RPMI7951 (cell line): ENCODE measurements at places on chromosomes 5 and 9.

- no peak for DNase-seq
Observed at GRCh38 chr5:12250454-12250853, 346.2 kb upstream of the CTNND2 start.

- no peak for DNase-seq
Observed at GRCh38 chr5:140083120-140083519, 30.8 kb upstream of the PURA start.

DNA sequence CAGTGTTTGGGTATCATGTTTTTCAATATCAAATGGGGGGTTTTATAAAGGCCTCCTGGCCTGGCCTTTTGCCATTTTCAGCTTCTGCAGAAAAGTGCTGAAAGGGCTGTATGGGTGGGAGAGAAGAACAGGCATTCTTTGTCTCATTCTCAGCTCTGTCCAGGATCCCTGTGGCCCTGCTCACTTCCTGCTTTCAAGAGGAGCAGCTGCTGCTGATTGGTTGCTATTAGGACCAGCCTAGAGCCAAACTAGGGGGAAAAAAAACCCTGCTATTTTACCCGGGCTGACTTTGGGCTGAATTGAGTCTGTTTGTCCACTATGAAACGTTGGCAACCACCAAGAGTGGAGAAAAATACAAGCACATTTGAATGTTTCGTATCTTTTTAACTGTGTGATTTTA is 117.1 kb downstream of the CMYA5 start:
- DNase-seq: peak; percentile 40

DNA sequence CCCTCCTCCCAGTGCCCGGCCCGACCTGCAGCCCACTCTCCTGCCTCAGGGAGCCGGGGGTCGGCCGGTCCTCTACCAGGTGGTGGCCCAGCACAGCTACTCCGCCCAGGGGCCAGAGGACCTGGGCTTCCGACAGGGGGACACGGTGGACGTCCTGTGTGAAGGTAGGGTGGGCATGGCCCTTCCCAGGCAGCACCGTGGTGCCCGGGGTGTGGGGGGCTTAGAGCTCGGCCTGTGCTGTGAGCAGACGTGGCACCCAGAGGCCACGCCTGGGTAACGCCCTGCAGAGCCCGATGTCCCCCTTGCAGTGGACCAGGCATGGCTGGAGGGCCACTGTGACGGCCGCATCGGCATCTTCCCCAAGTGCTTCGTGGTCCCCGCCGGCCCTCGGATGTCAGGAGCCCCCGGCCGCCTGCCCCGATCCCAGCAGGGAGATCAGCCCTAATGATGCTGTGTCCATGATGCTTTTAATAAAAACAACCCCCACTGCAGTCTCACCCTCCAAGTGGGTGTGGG is 7.2 kb downstream of the ENTPD8 start:
- DNase-seq: no peak

DNA sequence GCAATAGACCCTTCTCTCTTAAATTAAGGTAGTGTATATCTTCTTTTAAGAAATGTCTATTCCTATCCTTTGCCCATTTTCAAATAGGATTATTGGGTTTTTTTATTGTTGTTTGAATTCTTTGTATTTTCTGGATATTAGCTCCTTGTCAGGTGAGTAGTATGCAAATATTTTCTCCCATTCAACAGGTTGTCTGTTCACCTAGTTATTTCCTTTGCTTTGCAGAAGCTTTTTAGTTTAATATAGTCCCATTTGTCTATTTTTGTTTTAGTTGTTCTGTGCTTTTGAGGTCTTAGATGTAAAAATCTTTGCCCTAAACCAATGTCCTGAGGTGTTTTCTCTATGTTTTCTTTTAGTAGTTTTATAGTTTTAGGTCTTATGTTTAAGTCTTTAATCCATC is 104.7 kb downstream of the CWC27 start:
- DNase-seq: no peak

DNA sequence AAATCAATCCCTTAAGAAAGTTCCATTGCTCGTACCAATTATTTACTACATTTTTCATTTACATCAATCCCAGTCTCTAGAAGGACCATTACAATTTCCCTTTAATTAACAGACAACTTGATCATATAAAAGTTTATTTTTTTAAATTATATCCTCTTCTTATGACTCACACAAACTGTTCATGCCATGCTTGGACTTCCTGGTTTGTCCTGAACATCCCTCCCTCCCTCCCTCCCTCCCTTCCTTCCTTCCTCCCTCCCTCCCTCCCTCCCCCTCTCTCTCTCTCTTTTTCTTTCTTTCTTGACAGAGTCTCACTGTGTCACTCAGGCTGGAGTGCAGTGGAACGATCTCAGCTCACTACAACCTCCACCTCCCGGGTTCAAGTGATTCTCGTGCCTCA is 11.6 kb upstream of the CLTB start:
- peak; percentile 46 for DNase-seq

DNA sequence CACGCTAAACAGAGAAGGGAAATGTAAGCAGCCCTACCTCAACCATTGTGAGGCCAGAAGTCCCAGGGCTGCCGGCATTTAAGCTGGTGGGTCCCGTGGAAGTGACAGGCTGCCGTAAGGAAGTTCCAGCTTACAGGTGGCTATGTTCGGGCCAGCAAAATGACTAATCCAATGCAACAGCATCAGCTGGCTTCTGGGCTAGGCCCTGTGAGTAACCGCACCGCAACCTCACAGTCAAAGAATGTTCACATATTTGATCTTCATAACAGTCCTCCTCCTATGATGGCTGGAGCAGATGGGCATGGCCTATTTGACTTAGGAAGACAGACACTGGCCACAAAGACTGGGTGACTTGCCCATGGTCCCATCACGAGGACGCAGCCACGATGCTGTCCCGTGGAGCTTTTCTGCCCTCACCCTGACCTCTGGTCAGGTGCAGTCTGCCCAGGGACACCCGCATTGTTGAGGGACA is 88.2 kb downstream of the LIFR start:
- DNase-seq: peak; percentile 91

DNA sequence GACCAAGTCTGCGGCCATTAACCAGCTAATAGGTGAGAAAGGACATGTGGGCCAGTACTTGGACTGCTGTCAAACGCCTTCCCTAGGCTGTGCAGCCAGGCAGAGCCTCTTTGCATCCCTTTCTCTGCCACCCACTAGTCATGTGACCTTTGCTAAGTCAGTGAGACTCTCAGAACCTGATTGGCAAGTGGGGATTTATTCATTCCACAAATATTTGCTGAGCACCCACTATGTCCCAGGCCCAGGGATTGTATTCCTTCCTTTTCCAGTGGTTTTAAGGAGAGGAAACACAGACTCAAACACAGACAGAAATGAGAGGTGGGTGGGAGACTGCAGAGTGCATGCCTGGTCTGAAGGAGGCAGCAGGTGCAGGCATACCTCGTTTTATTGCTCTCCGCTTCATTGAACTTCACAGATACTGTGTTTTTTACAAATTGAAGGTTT is 71.6 kb upstream of the GALNT10 start:
- peak; percentile 10 for DNase-seq

GRCh38 chr5:55763746-55764420 is 26.0 kb downstream of the DDX4 start:
- no peak for DNase-seq

DNA sequence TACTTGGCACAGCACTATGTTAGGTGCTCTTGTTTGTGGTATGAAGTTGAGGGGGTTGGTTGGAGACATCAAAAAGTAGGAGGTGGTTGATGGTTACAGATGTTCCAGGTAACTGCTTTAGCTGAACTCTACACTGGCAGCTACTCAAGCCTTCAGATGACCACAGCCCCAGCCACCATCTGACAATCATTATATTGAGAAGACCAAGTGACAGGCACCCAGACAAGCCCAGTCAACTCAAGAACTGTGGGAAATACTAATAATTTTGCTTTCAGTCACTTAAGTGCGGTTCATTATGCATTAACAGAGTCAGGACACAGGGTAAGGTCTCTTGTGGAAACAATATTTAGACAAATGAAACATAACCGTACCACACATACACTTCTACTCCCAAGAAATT is 38.9 kb upstream of the SLIT3 start:
- DNase-seq: no peak

GRCh38 chr5:72295539-72295938 is 24.5 kb downstream of the MRPS27 start:
- DNase-seq: no peak

DNA sequence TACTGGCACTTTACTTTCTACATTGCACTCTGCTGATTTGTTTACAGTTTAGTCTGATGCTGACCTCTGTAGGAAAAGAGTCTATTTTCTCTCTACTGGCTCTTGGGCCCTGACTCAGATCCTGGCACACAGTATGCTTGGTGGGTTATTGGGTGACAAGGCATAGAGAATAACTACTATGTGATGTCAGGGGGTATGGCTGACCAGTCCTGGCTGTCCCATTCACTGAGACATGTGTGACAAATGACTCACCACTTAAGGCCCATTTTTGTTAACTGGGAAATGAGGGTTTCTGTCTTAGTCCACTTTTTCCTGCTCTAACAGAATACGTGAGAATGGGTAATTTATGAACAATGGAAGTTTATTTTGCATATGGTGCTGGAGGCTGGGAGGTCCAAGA is 66.4 kb downstream of the DAPK1 start:
- DNase-seq: peak; percentile 41

- no peak for DNase-seq
Observed at GRCh38 chr5:115435065-115435777, 109.4 kb downstream of the FEM1C start.

GRCh38 chr5:72852356-72852755 is 35.9 kb downstream of the TNPO1 start:
- no peak for DNase-seq

DNA sequence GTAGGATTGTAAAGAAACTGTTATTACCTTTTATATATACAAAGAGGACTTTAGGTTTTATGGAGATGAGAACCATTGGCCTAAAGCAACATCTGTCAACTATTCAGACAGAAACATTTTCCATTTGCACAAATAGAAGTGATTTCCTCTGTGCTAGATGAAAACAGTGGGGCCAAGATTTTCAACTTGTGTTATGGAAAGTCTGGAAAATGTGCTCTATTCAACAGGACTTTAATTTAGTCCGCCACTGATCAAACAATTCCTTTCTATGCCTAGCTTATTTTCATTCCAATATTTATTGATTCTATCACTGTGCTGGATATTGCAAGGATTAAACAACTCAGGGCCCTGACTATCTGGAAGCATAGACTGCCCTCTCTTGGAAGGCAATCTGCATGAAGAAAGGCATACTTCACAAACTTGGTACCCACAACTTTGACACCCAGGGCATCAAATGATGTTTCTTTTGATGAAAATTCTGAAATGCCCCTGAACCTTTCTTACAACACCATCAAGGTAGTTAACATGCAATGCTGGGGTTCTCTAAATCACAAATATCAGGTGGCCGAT is 126.6 kb upstream of the HMHB1 start:
- DNase-seq: no peak

GRCh38 chr5:107610798-107611197 is 59.9 kb downstream of the EFNA5 start:
- no peak for DNase-seq

- peak; percentile 15 for DNase-seq
Observed at GRCh38 chr9:37693260-37693659, 42.5 kb downstream of the FRMPD1 start.

DNA sequence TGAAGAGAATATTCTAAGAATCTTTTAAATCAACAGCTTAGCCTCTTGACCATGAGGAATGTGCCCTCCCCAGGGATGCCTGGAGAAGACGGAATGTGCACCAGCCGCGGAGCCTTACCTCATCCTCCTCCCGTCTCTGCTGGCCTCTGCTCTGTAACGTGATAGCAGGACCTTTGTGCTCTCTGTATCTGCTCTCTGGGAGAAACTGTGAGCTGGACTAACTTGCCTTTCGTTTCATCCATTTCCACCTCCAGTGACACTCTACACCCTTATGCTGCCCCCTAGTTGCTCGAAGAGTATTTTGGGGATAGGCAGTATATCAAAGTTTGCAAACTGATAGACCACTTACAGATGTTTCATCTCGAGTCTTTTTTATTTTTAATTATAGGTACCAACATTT is 141.4 kb downstream of the NPR3 start:
- peak; percentile 39 for DNase-seq

GRCh38 chr5:93054424-93055163 is 526.4 kb downstream of the NR2F1-AS1 start:
- DNase-seq: no peak

DNA sequence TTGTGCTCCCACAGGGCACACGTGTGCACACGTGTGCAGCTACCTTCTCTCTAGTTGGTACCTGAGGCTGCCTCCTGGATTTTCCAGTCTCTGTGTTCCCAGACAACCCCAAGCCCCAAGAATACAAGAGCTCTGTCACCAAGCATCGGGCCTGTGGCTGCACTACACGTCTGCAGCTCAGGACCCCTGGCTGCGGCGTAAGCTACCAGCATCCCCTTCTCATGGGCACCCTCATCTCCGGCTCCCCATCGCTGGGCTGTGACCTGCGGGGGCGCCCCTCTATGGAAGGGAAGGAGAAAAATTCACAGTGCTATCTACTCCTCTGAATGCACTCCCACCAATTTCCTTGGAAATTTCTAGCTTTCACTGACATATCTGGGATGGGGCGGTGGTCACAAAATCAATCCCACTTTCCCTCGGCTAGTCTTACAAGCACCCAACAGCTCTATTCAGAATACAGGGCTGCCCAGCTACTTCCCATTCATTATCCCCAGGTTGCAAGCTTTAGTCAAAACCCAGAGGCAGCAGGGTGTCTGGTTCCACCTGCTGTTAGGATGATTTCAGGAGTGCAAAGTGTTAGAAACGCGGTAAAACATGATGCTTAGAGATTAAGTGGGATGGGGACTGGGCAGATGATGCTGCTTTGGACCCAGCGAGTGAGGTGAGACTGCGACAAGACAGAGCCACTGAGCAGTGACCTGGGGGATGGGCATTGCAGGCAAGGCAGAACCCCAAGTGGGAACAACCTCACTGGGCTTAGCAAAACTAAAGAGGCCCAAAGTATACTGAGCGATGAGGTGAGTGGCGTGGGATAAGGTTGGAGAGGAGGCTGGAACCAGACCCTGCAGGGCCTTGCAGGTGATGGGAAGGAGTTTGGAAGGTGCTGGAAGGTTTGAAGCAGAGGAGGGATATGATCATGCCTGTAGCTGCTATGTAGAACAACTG is 121.7 kb downstream of the KCNIP1 start:
- no peak for DNase-seq

DNA sequence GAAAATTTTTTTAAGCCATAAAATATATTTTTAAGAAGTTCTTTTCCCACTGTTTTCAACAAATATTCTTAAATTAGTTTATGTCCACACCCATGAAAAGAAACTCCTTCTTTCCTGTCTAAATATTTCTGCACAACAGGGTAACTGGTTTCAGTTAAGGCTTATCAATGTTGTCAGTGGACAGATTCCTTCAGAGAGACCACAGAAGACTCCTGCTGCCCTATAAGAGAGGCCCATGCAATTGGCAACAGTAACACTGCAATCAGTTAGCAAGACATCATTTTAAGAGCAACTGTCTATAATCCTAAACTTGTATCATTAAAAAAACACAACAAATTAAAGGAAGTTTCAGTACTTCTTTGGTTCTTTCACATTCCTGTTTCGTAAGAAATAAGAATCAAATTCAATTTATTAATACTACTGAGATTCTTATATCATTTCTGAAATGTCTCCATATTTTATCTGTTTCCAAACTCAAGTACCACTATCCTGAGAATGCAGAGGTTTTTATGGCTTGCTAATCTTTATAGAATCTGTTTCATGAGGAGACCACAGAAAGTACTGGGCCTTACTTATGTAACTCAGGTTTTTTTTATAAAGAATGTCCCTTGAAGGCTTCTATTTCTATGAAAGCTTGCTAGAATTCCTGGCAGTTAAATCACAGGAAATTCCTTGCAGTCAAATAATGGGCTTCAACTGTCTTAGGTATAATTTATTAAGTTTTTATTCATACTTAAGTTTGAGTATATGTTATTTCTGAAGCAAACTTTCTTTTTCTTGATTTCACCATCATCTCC is 240.2 kb downstream of the RFX3 start:
- DNase-seq: peak; percentile 0

- no peak for DNase-seq
Observed at GRCh38 chr5:32182463-32183063, 8.4 kb upstream of the GOLPH3 start.
